Activated B cell treated with CpG ODN at 0.5 μM for 24 hours (primary cell): ENCODE measurements at places on chromosomes 2 and 18. TPM values are rescaled to one million over a fixed set of nuclear protein-coding genes. Genes with fewer than 3 reads are reported as not detected.

The FAM228A gene
- total RNA-seq: not detected in 2 replicates

The LRATD1 gene
- not detected in 2 replicates for total RNA-seq

The CAD gene
- total RNA-seq: 55.9 and 64.1 TPM in 2 replicates

The ZAP70 gene
- 2.8 and 4.8 TPM in 2 replicates for total RNA-seq

The IL1RN gene
- total RNA-seq: 0.32 TPM in 1 of 2 replicates, not detected in the other

The TRIM43 gene
- total RNA-seq: not detected in 2 replicates

The CCDC68 gene
- 0.24 and 0.33 TPM in 2 replicates for total RNA-seq

The APCDD1 gene
- total RNA-seq: 0.15 and 0.38 TPM in 2 replicates

The IL36B gene
- total RNA-seq: not detected in 2 replicates

The DAW1 gene
- not detected in 2 replicates for total RNA-seq

The ORC2 gene
- 36.8 and 38.1 TPM in 2 replicates for total RNA-seq

The KCNIP3 gene
- total RNA-seq: not detected in 2 replicates

The MAL gene
- total RNA-seq: not detected in 2 replicates

The ORC4 gene
- total RNA-seq: 28.2 and 30.7 TPM in 2 replicates

The RAB6C gene
- not detected in 2 replicates for total RNA-seq

The STK16 gene
- total RNA-seq: 31.0 and 36.5 TPM in 2 replicates

The HOXD11 gene
- total RNA-seq: not detected in 2 replicates

The TMEM150A gene
- total RNA-seq: 13.2 and 15.0 TPM in 2 replicates

The NEB gene
- total RNA-seq: 1.2 and 2.0 TPM in 2 replicates

The COLEC11 gene
- not detected in 2 replicates for total RNA-seq

The PDCD1 gene
- total RNA-seq: 2.6 and 3.5 TPM in 2 replicates

The SPP2 gene
- total RNA-seq: not detected in 2 replicates
